ENCODE measurements at places on chromosomes 6 and 20.

GRCh38 chr6:95805699-95806098, 210.1 kb upstream of the FUT9 start:
- no peak for DNase-seq

DNA sequence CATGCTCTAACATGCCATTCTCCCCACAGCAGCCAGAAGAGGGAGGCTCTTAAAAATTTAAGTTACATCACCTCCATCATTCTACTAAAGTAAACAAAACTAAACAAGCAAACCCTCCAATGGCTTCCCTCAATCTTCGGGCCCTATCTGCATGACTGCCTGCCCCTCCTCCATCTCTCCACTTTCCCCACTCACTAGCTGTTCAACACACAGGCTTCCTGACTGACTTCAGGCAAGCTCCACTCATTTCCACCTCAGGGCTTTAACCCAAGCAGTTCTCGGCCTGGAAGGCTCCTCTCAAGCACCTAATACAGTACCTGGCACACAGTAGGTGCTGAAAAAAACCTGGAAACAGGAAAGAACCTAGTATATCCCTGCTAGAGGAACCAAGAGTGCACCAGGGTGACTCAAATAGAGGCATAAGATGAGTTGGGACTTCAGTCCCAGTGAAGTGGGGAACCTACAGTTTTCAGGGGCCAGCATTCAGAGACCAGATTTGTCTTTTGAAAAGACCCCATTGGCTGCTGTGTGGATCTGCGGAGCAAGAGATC, 2.8 kb downstream of the AHCY start:
- no peak for DNase-seq

DNA sequence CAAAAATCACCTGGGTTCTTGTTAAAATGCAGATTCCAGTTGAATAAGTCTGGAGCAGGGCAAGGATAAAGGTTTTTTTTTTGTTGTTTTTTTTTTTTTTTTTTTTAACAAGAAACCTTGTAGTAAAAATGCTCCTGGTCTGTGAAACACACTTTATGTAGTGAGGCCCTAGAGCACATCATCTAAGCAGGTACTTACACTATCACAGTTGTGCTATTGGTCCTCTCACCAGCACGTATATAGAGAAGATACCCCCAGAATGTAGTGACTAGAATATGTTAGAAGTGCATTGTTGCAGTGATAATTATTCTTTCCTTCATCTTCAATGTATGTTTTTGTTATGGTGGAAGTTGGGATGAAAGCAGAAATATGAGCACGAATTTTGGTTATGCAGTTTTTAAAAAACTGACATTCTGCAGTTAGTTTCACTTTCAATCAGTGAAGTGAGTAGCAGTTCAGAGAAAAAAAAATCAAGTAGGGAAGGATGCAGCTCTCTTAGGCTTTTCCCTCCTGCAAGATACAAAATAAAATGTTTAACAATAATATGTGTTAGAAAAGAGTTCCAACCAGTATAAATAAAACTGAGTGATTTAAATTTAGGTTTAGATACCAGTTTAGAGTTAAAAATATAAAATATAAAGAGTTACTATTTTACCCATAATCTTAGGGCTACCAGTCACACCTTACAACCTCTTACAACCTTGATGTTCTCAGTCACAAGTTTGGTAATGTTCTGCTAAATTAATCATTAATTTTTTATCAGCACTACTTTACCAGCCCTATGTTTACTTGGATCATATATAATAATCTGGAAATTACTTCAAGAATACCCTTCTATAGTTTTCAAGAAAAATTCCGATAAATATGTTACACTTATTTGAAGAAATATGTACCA, 9.2 kb upstream of the DEFB113 start:
- DNase-seq = no peak

GRCh38 chr20:31974296-31974695, 6.3 kb downstream of the XKR7 start:
- no peak for DNase-seq

- no peak for DNase-seq
Observed at GRCh38 chr20:12180107-12180661, 262.5 kb downstream of the BTBD3 start.

DNA sequence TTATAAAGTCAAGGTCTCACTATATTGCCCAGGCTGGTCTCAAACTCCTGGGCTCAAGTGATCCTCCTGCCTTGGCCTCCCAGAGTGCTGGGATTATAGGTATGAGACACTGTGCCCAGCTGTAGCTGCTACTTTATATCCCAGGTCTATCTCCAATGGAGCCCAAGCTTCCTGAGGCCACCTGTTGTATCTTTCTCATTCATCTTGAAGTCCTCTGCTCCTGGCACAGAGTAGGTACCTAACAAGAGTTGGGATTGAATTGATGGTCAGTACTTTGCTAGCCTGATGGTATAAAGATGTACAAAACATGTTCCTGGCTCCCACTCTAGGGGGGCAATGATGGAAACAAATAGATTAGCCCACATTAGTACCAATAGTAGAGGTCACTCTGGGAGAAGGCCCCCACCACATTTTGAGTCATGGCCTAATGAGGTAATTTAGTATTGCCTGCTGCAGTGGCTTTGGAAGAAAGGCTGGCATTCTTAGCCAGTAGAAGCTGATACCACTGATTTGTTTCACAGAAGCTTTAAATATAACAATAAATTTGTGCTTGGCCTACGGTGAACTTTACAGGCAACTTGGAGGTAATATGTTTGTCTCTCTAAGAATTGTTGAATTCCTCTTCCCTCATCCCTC, 5.4 kb downstream of the PTPN1 start:
- no peak for DNase-seq

DNA sequence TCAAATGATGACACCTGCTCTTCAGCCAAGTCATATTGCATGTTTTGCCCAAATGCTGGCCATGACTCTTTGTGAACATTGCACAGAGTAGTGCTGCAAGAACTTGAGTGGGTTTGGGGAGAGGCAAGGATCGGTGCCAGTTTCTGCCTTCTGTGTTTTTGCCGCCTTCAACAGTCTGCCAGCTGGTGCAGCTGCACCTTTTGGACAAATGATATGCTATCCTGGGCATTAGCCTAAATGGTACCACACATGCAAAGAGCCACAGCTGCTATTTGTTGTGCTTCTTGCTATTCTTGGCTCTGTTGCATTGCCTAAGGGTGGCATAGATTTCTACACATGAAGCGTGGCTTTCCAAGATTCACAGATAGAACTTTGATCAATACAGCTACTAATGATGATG, 189.0 kb upstream of the CCN2 start:
- DNase-seq = no peak

DNA sequence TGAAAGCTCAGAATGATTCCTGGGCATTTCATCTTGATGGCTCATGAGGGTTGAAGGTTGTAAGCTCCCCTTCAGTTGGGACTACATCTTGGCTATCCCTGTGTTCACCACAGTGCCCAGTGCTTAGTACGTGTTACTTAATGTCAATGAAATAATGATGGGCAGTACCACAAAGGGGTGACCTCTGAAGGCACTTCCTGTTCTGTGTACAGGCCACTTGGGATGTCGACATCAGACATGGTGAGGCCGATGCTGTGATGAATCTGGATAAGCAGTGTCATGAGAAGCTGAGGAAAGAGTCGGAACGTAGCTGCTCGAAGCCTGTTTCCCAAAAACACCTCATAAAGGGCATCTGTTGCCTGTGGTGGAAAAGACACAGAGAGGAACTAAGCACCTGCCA, 27.6 kb upstream of the RBL1 start:
- DNase-seq = no peak

GRCh38 chr6:2725999-2726567, 24.6 kb downstream of the MYLK4 start:
- no peak for DNase-seq

GRCh38 chr20:16147216-16147615, 426.0 kb downstream of the KIF16B start:
- no peak for DNase-seq

- DNase-seq = no peak
Observed at GRCh38 chr6:28139860-28140543, 1.7 kb upstream of the ZKSCAN8 start.

DNA sequence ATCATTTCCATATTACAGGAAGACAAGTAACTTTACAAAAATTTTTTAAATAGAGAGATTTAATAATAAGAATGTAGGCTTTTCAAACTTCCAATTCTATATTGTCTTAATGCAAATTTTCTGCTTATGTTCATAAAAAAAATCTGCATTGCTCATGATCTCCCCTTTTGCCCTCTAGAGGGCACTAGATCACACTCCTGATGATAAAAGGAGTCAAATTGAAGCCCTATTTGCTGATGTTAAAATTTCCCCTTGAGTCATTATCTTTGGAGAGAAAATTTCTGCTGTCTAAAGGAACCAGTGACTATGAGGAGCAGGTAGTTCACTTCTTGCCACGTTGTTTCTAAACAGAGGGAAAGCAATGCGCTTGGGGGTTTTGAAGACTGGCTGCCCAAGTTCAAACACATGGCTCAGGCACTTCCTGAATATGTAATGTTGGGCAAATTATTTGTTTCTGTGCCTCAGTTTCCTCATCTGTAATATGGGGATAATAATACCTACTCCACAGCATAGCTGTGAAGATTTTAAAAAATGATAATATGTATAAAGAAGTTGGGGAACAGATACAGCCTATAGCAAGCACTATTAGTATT, 874.2 kb downstream of the TFAP2A start:
- DNase-seq = no peak

- DNase-seq = no peak
Observed at GRCh38 chr6:111173341-111173740, 86.0 kb downstream of the SLC16A10 start.

All from GM12864 (cell line).